ENCODE measurements at places on chromosomes 2 and 18.
A peak's percentile ranks its signal among the peaks of the same experiment; 100 is the strongest.

DNA sequence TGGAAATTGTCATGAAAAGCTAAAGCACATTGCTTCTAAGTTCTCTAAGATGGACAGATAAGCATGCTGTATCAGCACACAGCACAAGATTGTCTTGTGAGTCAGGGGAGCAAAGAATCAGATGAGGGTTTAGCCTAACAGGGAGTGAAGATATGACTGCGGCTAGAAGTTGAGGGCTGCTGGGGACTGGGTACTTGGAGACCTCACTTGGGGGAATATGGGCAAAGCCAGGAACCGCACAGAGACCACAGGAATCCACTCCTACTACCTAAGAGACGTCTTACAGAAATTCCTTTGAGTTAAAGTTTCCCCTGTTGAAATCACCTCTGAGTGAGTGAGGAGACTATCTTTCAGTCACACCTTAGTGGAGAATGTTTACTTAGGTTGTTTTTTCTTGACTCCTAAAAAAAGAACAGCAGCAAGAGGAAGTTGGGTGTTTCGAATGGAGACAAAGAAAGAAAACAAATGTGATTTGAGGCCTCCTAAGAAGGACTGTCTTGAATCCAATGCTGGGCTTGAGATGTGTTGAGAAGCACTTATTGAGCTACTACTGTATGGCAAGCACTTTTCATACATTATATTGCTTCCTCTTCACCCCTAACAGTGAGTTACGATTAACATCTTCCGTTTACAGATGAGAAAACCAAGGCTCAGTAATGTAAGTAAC is 100.7 kb downstream of the ANKRD44 start:
- no peak for DNase-seq

DNA sequence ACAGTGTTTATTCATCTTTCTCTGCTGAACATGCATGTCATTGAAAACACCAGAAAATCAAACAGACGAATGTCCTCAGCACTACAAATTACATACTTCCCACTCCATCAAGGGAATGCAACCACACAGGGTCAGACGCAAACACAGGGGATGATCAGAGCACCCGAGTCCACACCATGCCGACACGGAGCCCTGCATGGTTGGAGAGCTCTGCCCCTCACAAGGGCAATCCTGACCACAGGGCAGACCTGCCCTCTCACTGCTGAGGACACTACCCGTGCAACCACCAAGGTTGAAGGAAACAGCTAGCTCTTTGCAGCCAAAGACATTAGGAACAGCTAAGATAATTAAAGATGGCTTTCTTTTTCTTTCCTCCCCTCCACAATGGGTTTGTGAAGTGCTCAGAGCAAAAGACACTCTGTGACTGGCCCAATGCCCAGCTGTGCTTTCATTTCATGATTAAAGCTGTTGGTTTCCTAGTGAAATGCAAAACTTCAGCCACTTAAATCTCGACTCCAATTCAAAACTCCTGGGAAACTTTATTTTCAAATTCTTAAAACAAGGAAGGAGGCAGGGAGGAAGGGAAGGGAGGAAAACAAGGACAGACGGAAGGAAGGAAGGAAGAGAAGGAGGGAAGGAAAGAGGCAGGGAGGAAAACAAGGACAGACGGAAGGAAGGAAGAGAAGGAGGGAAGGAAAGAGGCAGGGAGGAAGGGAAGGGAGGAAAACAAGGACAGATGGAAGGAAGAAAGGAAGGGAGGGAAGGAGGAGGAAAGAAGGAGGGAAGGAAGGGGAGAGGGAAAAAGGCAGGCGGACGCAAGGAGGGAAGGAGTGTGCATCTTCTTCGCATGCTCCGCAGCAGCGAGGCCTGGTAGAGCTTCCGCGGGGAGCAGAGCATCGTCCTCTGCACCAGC is 65.8 kb downstream of the NDUFA10 start:
- DNase-seq, result no peak

DNA sequence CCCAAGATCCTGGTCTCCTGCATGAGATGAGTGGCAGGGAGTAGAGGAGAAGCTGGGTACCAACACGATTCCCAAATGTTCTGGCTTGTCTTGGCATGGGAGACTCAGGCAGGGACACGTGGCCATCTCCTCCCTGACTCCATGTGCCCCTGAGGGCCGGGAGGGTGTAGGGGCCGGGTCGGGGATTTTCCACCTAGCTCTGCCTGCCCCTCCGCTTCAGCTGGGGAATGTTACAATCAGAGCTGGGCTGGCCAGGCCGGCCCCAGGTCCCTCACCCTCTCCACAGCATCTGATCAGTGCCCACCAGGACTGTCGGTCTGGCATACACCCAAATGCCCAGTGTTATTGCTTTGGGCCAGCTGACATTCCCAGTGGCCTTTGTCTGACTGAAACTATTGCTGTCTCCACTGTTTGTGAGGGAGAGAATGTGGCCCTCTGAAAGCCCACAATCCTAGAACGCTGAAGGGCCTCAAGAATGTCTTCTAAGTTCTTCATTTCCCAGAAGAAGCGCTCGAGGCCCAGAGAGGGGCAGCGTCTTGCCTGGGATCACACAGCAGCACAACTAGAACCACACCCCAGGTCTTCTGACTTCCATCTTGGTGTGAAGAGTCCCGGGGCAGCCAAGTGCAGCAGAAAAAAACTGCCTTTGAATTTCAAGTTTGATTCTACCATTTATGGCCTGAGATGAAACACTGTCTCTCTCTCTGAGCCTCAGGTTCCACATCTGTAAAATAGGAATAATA is 23.2 kb downstream of the KCNK3 start:
- no peak for DNase-seq

DNA sequence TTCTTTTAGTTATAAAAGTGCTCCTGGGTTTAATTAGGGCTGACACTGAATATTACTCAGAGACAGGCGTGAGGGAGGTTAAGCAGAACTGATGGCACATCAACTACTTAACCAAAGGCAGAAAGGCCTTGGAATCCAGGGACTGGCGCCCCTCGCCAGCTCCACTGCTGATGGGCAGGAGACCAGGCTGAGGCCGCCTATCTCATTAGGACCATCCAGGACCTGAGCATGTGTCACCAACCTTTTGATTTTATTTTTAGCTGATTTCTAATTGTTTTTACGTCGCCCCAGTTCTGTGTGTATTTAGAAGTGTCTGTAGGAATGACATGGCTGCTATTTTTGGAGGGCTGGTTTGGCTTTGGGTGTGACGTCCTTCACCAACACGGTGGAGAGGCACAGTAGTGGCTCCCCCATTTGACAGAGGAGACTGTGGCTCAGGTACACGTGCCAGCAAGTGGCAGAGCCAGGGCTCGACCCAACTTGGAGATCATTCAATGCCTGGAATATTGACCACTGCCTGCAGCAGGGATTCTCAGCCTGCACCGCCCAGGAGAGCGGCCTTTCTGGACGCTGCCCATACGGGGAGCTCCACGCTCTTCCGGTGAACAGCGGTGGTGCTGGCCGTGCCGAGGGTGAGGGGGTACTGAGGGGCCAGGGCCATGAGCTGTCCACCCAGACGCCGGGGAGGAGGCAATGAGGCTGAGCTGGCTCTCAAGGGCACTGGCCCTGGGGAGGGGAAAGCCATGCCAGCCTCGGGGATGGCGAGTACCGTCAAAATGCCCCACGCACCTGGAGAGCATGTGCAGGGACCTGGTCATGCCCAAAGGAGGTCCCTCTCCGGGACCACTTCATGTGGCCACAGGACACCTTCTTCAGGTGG is 205.7 kb downstream of the ASB1 start:
- no peak for DNase-seq

DNA sequence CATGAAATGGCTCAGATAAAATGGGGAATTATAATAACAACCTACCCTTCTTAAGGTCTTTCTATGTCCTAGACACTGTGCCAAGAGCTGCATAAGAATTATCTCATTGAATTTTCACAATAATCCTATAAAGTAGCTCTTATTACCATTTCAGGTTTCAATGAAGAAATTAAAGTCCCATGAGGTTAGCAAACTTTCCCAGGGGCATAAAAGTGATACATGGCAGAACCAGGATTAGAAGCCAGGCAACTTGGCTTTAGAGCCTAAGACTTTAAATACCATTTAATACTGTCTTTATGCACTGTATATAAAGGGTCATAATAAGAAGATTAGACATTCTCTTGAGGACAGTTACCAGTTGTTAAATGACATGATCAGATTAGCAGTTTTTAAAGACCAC is 130.1 kb downstream of the GCA start:
- no peak for DNase-seq

- DNase-seq, result no peak
These were observed 53.1 kb upstream of the ATP5MC3 start for GRCh38 chr2:175234650-175235049.

GRCh38 chr2:135743860-135744259 is 2.2 kb downstream of the UBXN4 start:
- no peak for DNase-seq

GRCh38 chr18:29378651-29379136 is 1201.8 kb upstream of the CDH2 start:
- DNase-seq, result no peak

GRCh38 chr2:189702071-189702470 is 27.6 kb downstream of the ANKAR start:
- DNase-seq, result no peak

DNA sequence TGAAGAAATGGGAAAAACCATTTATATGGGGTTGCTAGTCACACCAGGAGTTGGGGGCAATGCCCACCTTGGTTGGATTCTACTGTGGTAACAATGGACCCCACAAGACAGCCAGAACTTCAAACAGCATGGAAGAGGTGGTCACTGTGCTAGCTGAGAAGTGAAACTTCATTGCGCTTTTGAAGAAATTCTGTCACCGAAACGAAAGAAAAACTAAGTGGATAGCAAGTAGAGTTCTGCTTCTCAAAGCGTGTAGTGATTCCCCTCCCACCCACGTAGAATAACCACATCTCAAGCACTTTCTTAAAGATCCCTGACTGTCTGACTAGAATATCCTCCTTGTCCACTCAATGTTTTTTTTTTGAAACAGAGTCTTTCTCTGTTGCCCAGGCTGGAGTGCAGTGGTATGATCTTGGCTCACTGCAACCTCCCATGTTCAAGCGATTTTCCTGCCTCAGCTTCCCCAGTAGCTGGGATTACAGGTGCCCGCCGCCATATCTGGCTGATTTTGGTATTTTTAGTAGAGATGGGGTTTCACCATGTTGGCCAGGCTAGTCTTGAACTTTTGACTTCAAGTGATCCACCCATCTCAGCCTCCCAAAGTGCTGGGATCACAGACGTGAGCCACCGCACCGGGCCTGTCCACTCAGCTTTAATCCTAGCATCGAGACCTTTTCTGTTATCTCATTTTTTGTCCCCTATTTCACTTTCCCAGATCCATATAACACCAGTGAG is 30.1 kb upstream of the CCL20 start:
- DNase-seq, result peak; percentile 22

- DNase-seq, result no peak
These were observed 48.6 kb downstream of the CEP192 start for GRCh38 chr18:13039806-13040205.

DNA sequence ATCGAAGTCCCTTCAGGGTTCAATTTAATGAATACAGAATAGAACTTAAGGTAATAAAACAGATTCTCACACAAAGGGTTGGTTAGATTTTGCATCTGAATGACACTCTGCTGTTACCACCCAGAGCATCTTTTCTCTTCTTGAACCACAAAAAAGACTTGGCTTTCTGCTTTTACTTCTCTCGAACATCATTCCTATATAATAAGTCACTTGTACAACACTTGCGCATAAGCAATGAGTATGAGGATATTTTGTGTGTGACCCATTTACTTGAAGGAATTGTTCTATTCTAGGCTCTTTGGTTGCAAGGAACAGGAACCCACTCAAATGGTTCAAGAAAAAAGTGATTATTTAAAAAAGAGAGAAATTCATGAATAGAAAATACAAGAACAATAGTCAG is 126.2 kb downstream of the NUP35 start:
- no peak for DNase-seq

GRCh38 chr2:127090281-127091120 is 16.5 kb downstream of the BIN1 start:
- DNase-seq, result no peak

GRCh38 chr2:41963661-41964525 is 83.9 kb upstream of the PKDCC start:
- no peak for DNase-seq
